Activated CD8-positive, alpha-beta memory T cell treated with anti-CD3 and anti-CD28 coated beads for 1 hour (primary cell): ENCODE measurements at places on chromosomes 3 and 15.

- DNase-seq = no peak
These were observed 2.4 kb upstream of the SEC62 start for GRCh38 chr3:169964176-169964575.

GRCh38 chr15:94237903-94238302 is 6.5 kb downstream of the MCTP2 start:
- no peak for DNase-seq

GRCh38 chr15:98525661-98526001 is 122.7 kb upstream of the IGF1R start:
- DNase-seq = no peak

DNA sequence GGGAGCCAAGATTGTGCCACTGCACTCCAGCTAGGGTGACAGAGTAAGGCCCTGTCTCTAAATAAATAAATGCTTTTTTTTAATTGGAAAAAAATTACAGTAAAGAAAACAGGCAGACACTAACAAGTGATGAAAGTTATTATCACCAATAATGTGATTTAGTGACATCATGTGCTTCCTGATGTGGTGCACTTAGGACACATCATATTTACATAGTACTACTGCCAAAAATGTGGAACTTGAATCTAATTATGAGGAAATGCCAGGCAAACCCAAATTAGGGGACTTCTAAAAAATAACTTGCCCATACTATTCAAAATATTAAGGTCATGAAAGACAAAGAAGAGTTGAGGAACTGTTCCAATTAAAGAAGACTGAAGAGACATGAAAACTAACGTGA is 30.8 kb downstream of the MAP4 start:
- no peak for DNase-seq

DNA sequence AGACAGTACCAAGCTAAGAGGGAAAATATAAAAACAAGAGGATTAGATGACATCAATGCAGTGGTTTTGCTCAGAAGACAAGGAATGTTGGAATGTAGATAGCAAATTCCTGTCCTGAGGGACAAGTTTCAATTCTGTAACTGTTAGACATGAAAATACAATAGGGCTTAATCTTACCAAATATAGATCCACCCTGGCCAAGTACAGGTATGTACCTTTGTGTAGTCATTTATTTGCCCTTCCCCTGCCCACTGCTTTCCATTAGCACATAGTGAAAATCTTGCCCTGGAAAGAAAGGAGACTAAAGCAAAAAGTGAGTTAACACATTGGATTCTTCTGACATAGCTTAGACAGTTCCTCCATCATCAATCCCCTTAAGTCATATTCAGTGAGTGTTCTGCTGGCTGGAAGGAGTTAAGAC is 389.0 kb upstream of the THBS1 start:
- no peak for DNase-seq

- no peak for DNase-seq
These were observed 126.0 kb downstream of the ZBTB20 start for GRCh38 chr3:115021061-115021460.

- no peak for DNase-seq
These were observed 73.9 kb downstream of the ARNT2 start for GRCh38 chr15:80478075-80478474.

GRCh38 chr3:45923755-45924154 is 19.5 kb upstream of the CXCR6 start:
- no peak for DNase-seq

DNA sequence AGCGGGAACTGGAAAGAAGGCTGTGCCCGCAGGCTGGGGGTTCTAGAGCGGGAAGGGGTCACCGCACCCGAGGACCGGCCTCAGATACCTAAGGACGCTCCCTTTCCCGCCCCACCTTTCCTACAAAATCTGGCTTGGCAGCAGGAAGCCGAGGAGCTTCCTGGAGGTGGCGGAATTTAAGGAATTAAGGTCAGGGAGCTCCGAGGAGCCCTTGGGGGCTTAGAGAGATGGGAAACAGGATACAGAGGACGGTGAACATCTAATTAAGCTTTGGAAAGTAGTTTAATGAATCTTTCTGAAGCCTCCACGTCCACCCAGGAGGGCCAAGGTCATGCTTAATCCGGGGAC is 507 bp upstream of the AP3B2 start:
- DNase-seq = no peak

- no peak for DNase-seq
These were observed 32.3 kb downstream of the ATP13A5 start for GRCh38 chr3:193346259-193346658.

DNA sequence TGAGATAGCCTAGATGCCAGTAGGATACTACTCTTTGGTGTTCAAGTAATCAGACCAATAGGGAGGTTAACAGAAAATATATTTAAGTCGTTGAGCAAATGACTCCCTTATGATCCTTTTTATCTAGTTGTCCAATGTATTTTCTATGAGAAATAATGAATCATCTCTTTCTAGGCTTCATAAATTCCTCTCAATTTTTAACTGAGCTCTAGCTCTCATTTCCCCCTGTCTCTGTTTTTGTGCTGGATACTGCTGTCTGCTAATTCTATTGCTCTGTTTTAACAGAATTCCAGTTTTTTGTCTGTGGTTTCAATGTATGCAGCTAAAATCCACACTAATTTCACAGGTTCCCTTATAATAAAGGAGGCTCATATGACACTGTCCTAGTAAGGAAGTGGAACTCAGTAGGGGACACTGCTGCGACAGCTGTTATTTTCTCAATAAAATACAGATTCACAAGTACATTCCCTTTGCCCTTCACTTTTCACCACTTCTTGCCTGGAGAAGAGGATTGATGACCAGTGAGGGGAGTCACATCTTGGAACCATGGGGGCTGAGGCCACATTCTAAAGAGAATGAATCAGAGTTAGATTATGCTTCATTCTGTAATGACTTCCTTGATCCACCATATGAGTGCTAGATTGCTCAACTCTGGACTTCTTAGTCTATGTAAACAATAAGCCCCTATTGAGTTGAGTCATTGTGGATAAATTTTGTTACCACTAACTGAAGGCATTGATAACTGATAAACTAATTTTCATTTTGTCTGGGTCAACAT is 558.7 kb upstream of the KCNMB2 start:
- DNase-seq = no peak

- no peak for DNase-seq
These were observed 150.7 kb downstream of the LRTM1 start for GRCh38 chr3:54777141-54777540.
